ENCODE measurements at places on chromosomes 1 and 21.
A peak's percentile ranks its signal among the peaks of the same experiment; 100 is the strongest.

- no peak for DNase-seq
Observed at GRCh38 chr1:107432108-107432507, 291.3 kb downstream of the NTNG1 start.

- DNase-seq = peak; percentile 76
Observed at GRCh38 chr1:67532452-67533216, 102.4 kb upstream of the SERBP1 start.

DNA sequence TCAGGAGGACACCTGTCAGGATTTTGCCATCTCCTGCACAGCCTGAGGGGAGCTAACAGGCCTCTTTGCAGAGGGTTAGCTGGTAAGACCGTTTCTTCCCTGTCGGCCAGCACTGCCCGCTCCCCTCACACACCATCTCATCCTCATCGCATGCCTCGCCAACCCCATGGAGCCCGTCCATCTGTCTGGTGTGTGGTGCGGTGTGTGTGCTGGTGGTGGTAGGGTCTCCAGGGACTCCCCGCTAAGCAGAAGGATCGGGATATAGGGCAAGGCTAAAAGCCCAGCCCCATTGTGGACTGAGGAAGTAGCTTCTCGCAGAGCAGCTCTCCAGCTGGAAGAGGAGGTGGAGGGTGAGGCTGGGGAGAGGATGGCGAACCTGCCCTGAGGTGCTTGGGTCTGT is 6.8 kb upstream of the SFN start:
- DNase-seq = no peak

- DNase-seq = no peak
Observed at GRCh38 chr1:154747740-154748404, 122.2 kb downstream of the KCNN3 start.

GRCh38 chr1:112460615-112461014 is 48.1 kb upstream of the WNT2B start:
- no peak for DNase-seq

- DNase-seq = no peak
Observed at GRCh38 chr1:55986003-55986402, 593.4 kb downstream of the PLPP3 start.

DNA sequence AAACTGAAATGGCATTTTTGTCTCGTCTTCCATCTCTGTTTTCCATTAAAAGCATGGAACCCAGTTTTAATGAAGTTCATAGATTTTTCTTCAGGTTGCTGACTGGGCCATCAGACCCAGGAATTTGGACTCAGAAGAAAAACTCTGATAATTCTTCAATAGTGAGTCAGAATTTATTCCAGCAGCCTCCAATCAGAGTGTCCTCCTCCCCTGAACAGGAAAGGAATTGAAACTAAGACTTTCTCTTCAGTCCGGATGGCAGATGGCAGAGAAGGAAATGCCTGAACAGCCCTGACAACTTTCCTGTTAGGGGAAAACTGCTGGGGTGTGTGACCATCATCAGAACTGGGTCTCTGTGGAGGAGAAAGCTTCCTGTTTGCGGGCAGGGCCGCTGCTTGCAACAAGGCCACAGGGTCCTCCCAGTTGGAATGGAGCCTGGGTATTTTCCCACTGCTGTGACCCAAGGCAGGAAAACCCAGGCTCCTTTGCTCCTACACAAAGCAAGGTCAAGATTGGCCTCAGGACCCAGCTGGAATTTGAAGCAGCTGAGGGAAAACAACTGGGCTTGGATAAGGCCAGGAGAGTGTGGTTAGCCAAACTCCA is 20.7 kb downstream of the CD34 start:
- peak; percentile 70 for DNase-seq

DNA sequence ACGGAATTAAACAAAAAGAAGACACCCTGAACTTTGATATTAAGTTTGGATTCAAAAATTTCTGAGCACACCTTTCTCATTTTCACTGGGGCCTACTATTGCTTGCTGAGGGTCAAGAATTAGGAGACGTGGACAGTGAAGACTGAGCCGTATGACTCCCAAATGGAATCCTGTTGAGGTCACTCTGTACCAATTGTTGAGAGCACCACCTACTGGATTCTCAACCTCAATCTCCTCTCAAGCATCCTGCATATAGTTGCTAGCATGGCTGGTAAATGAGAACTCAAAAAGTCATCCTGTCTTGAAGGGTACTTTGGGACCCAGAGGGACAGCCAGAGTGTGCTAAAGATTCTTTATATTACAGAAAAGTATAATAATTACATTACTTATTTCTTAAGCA is 20.2 kb upstream of the MTR start:
- peak; percentile 29 for DNase-seq

GRCh38 chr1:37157634-37158033 is 123.3 kb upstream of the GRIK3 start:
- no peak for DNase-seq

DNA sequence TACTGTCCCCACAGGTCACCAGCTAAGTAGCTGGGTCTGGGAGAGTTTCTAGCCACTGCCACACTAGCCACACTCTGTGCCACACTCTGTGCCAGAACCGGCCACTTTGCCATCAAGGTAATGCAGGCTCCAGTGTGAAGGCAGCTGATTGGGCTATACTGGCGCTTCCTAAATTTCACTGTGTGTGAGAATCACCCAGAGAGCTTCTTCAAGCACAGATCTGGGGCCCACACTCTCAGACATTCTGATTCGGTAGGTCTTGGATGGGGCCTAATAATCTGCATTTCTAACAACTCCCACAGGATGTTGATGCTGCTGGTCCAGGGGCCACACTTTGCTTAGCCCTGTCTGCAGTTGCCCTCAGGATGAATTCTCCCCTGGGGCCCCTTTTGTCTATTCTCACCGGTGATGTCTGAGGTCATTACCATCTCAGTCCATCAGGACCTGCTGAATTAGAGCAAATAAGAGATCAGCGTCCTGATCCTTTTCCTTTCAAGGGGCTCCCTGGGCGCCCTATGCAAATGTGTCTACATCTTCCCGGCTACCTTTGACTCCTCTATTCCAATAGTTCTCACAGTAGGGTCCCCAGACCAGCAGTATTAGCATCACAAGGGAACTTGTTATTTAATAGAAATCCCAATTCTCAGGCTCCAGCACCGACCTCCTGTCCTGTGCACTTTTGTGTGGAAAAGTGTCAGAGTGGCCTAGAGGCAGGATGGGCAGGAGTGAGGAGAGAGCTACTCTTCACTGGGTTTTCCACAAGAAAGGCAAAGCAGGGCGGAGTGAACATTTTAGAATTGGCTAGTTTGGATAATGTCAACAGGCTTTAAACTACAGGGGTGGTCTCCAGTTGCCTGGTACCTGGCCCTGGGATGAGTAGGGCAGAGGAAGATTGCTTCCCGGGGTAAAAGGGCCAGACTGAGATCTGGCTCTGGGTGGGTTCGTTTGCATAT is 24.7 kb upstream of the LRRN2 start:
- no peak for DNase-seq

GRCh38 chr21:40947713-40948112 is 100.8 kb upstream of the DSCAM start:
- no peak for DNase-seq

GRCh38 chr1:219446288-219446687 is 166.6 kb downstream of the ZC3H11B start:
- no peak for DNase-seq

DNA sequence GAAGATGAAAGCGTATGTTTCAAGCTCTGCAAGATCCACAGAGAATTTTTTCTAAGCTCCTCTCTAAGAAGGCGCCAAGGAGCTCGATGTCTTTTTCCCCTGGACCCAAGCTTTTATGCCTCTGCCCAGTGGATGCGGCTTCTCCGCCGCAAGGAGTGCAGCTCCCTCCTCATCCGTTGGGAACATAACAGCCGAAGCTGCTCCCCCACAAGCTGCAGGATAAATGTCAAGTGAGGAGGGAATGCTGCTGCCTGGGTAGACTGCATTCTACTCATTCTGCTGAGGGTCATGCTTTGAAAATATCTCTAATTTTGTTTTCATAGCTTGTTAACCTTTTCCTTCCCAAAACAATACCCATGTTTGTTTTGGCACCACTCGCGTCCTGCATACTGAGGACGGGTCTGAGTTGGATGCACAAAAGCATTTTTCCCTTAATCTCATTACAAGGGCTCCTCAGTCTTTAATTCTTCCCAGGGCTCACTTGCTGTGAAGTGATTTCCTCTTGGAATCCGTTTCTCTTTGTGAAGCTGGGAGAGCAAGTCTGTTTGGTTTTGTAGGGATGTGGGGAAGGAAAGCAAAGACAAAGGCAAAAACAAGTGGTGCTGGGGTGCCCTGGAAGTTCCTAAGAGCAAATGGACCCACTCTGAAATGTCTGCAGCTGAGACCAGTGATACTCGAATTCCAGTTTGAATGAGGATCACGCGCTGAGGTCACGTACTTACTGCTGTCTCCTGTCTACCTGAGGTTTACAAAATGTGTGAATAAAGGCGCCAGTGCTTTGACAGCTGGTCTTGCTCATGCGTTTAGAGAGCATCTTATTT is 134.0 kb upstream of the IRF2BP2 start:
- peak; percentile 78 for DNase-seq

GRCh38 chr1:165884690-165885304 is 57.4 kb downstream of the UCK2 start:
- no peak for DNase-seq

DNA sequence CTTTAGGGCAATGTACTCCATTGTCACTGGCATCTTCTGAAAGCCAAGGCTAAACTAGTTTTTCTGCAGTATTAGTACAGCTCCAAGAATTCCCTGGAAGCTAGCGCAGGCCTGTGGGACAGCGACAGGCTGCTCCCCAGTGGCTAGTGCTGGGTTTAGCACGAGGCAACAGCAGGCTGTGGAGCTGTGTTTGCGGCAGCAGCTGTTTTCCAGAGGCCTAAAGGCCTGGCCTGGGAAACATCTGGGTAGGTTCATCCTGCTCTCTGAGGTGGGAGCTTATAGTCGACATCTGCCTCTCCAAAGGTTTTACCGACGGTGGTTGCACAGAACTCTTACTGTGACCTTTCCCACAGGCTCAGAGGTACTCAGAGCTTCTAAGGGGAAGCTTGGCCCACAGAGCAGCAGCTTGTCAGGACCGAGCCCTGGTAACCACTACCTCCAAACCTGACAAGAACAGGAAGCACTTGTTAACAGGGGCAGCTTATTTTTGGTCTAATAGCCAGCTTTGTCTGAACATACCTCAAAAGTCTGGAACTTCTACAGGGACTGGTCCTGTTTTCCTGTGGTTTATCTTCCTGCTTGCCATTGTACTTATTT is 17.2 kb downstream of the CC2D1B start:
- DNase-seq = peak; percentile 16

DNA sequence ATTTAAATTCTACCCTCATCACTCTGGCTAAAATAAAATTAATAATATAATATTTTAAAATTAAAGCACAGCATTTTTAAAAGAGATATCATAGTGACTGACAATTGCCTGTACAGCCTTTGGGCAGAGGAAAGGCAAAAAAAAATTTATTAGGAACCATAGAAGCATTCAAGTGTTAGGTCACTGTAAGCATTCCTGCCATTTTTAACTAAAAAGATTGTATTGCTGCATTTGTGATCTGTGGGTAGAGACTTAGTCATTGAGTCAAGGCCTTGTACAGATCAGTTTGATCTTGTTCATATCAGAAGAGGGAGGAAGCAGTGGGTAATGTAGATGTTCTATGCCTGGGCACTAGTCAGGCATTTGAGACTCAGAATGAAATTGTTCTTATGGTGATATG is 109.9 kb downstream of the LYPLAL1 start:
- DNase-seq = no peak

GRCh38 chr1:170032531-170033280 is 41.8 kb downstream of the KIFAP3 start:
- no peak for DNase-seq

GRCh38 chr1:59316497-59317128 is 19.7 kb downstream of the FGGY start:
- DNase-seq = peak; percentile 67

DNA sequence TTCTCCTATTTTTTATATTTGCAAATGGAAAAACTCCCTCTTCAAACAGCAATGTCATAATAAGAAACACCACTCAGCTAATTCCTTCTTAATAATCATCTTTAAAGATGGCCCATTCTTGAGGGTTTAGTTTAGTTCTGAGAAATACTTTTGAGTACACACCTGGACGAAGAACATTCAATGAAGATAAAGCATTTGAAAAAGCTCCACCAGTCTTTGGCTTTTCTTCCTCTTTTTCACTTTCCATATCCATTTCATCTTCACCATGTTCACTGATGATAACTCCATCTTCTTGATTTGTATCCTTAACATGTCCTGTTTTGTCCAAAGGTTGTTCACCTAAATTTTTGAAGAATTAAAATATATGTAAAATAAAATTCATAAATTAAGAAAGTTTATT is 7.4 kb downstream of the PAXBP1 start:
- no peak for DNase-seq
